Activated T-cell treated with anti-CD3 and anti-CD28 coated beads for 48 hours (primary cell): ENCODE measurements at places on chromosomes 7 and 10.
A peak's percentile ranks its signal among the peaks of the same experiment; 100 is the strongest.

- no peak for DNase-seq
Measured at GRCh38 chr10:123479640-123480039, 186.5 kb upstream of the GPR26 start.

DNA sequence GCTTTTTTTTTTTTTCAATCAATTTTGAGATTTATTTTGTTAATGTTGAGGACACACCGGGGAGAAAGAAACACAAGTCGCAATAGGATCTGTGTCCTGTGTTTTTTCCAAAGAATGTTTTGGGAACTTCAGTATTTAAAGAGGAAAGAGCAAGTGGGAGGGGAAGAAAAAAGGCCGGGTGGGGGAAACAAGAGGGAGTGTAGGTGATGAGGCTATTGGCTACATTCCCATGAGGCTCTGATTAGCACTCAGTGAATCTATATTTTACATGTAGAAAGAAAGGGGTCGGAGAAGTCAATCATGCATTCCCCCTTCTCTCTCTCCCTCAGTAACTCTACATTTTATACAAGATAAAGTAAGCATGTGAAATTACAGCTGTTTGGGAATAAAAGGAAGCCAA, 4.1 kb downstream of the ZNF680 start:
- DNase-seq = no peak

DNA sequence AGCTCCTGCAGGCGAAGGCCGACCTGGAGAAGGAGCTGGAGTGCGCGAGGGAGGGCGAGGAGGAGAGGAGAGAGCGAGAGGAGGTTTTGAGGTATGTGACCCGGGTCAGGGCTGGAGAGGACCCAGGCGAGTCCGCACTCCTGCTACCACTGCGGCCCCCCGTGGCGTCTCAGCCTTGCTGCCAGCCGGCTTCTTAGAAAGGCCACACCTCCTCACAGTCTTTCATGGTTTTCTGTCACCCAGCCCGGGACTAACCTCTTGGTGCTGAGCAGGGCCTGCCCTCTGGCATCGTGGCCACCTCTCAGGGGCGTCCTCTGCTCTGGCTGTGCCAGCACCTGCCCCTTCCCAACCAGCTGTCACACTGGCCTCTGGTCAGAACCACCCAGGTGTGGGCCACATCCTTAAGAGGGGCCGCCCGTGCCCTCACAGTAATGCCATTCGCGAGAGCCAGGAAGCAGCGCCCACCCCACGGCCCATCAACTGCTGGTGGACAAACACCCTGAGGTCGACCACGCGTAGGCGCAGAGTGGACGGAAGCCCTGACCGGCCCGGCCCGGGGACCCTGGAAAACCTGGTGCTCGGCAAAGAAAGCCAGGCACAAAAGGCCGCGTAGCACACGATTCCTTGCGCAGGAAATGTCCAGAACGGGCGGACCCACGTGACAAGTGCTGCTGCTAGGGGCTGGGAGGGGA, 34.4 kb downstream of the IQCE start:
- DNase-seq = no peak

GRCh38 chr7:1225441-1226185, 7.1 kb upstream of the UNCX start:
- DNase-seq = peak; percentile 54

DNA sequence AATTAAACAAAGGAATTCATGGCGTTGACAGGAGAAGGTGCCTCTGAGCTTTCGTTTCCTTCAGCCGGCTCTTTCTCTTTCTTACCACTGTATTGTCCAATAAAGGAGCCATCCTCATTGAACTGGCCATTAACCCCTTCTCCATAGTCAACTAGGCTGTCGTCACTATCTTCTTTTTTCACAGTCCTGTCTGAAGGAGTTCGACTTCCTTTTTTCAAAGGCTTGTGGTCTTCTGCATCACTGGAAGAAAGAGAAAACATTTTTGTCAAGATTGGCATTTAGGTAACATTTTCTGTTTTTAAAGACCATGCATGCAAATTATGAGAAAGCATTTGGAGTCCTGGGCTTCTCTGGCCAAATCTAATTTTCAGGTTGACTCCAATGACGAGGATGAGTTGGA, 19.7 kb upstream of the LAMB4 start:
- DNase-seq = no peak

GRCh38 chr10:44619975-44620374, 235.1 kb upstream of the CXCL12 start:
- DNase-seq = no peak

DNA sequence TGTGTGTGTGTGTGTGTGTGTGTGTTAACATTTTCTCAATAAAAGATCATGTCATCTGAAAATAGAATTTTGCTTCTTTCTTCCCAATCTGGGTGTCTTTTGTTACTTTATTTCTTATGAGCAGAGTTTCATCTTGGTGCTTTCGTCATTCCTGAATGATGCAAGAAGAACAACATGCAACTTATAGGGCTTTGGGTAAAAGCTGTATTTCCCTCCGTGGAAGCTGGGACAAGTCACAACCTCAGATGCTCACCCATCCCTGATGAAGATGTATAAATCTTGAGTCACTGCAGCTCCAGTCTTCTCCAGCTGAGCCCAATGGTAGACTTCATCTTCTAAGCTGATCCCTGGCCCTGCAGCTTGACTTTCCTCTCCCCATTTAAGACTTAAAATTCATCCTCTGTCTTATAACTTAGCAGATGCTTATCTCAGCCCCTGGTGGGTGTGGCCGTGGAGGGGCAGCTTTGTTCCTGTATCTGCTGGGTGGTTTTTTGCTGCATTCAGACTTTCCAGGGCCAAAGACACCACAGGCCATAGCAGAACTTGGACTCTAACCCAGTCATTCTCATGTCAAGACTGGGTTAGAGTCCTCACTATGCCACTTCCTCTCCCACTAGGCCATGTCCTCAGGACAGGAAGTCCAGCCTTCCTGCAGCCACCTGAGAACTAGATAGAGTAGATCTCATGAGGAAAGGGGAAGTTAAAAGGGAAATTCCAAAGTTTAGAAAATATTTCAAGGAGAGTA, 356.4 kb downstream of the TNS3 start:
- DNase-seq = no peak
